ENCODE measurements at places on chromosomes 6 and 20.
A peak's percentile ranks its signal among the peaks of the same experiment; 100 is the strongest.

- no peak for DNase-seq
Measured at GRCh38 chr20:50717974-50718761, 13.2 kb upstream of the PARD6B start.

GRCh38 chr6:123380257-123380656 lies 256.5 kb downstream of the TRDN start:
- peak; percentile 1 for DNase-seq

GRCh38 chr20:59146780-59147565 lies 16.6 kb upstream of the ZNF831 start:
- no peak for DNase-seq

DNA sequence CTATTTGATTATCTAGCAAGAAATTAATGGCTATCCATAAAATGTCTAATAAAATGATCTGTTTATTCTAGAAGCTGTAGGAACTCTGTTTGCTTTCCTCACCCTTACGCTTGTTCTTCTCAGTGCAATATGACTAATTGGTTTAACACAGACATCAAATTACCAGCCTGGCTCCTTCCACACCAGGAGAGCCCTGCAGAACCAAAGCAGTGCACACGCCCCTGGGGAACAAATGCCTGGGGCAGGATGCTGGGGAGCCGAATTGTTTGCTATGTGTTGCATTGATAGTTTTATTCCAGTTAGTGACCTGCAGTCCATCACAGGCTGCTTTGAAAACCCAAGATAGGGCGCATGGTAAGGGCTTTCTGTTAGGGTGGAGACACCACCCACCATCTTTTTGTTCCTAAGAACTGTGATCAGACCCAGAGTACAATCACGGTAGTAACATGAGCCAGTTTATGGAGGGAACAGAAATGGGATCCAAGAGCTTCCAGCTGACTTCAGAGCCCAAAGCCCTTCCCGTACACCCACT lies 126.4 kb upstream of the CD93 start:
- DNase-seq: no peak

GRCh38 chr6:136323431-136324112 lies 33.9 kb upstream of the BCLAF1 start:
- DNase-seq: peak; percentile 36

DNA sequence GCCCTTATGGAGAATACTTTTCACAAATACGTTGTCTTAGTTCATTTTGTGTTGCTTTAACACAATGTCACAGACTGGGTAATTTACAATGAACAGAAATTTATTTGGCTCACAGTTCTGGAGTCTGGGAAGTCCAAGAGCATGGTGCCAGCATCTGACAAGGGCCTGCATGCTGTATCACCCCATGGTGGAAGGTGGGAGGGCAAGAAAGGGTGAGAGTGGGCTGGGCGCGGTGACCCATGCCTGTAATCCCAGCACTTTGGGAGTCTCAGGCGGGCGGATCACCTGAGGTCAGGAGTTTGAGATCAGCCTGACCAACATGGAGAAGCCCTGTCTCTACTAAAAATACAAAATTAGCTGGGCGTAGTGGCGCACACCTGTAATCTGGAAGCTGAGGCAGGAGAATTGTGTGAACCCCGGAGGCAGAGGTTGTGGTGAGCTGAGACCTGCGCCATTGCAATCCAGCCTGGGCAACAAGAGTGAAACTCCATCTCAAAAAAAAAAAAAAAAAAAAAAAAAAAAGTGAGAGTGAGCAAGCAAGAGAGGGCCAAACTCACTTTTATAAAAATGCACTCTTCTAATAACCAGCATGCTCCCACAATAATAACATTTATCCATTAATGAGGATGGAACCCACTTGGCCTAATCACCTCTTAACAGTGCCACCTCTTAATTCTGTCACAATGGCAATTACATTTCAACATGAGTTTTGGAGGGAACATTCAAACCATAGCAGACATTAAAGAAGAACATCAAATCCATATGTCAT lies 36.1 kb downstream of the NCOA7 start:
- no peak for DNase-seq

GRCh38 chr6:30325150-30325872 lies 1.4 kb upstream of the TRIM39 start:
- DNase-seq: peak; percentile 40

DNA sequence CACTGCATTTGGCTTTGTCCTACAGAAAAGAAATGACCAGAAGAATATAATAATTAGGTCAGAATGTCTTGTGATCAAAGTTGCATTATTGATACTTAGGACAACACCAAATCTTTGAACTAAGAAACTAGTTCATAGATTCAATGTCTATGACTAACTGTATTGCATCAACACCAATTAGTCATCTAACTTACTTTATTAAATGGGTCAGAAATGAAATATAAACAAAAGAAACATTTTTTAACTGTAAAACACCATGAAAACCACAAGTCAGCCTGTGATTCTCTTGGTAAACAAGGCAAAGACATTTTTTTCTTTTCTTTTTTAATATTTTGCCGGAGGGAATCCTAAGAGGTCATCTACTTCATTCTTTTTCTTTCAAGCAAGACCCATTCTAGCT lies 114.1 kb upstream of the HDDC2 start:
- no peak for DNase-seq

DNA sequence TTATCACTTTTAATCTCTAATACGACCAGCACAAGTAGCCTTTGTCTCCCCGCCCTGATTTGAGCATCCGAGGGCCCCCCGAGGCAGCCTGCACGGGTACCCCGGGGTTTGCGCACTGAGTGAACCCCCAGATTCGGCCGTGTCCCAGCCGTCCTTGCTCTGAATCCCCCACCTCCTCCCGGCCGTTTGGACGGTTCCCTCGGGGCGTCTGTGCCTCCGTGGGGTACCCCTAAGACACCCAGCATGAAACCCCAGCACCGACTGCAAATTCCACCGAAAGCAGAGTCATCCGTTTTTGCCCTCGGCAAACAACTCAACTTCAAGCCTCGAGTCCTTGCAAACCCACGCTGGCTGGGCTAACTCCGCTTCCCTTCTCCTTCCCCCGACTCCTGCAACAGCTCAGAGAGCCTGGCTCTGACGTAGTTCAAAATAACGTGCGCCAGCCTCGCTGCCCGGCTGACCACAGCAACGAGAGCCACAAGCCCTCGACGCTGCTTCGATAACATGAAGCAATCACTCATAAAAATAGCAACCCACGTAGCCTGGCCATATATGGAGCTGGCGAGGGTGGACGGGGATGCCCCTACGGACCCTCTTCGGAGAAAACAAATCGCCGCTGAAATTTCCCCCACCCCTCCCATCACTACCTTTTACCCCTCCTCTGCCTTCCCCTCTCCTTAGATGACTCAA lies 764 bp upstream of the SNAP25 start:
- peak; percentile 67 for DNase-seq

GRCh38 chr6:10528158-10528981 lies 7.2 kb downstream of the GCNT2 start:
- DNase-seq: no peak

DNA sequence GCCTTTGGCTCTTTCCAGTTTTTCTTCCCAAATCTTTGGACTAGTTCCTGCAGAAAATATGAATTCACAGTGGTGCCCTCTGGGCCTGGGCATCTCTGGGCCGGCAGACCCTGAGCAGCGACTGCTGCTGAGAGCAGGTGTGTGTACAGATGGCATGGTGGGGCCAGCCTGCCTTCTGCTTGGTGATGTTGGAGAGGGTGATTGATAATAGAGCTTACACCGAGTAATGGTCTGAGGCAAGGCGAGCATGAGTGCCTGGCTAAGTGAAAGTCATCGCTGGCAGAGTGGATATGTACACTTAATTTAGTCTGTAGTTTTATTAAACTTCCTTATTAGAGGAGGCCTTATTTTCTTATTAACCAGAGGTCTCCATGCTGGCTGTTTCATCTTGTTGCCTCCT lies 156.9 kb downstream of the CDKAL1 start:
- DNase-seq: no peak
